Neural crest cell (in vitro differentiated cells): ENCODE measurements at places on chromosomes 2 and 18. TPM values are rescaled to one million over a fixed set of nuclear protein-coding genes. Genes with fewer than 3 reads are reported as not detected.

The ARHGAP25 gene
- 2.5 and 3.0 TPM in 2 replicates for total RNA-seq

The KCNE4 gene
- total RNA-seq, result 0.09 TPM in 1 of 2 replicates, not detected in the other

The PDE1A gene
- total RNA-seq, result 27.4 and 27.8 TPM in 2 replicates

- DNase-seq, result no peak
Measured at GRCh38 chr2:74831693-74832530, 2.0 kb upstream of the HK2 start.

DNA sequence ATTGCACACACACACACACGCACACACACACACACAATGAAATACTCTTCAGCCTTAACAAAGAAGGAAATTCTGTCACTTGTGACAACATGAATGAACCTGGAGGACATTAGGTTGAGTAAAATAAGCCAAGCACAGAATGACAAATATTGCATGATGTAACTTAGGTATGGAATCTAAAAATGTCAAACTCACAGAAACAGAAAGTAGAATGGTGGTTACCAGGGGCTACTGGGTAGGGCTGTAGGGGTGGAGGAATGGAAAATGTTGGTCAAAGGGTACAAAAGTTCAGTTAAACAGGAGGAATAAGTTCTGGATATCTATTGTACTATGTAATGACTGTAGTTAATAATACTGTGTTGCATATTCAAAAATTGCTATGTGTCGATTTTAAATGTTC is 29.5 kb downstream of the SCN2A start:
- DNase-seq, result no peak

DNA sequence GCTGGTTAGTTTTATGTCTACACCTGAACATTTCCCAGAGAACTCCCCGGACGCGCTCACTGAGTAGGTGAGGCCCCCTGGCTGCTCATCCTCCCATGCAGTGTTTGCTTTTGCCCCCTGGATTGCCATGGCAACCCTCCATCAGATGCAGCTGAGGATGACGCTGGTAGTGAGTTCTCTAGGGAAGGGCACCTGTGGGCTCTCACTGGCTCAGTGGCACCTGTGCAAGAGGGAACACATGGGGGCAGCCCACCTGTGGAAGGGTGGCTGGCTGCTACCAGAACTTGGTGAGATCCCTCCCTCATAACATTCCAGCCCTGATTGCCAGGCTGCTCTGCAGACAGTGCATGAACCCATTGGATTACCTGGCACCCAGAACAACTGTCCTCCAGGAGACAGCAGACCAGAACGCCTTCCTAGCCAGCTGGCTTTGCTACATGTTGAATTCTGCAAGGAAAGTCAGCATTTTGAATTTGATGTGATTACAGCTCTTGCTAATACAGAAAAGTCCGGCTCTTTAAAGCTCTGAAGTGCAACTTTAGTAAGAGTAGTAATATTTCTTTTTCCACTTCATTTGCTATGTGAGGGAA is 21.7 kb downstream of the COA5 start:
- no peak for DNase-seq

GRCh38 chr2:167946441-167946841 is 301.0 kb downstream of the STK39 start:
- DNase-seq, result no peak

- no peak for DNase-seq
Measured at GRCh38 chr2:171540437-171540836, 18.2 kb downstream of the CYBRD1 start.

The SERPINB11 gene
- not detected in 2 replicates for total RNA-seq

DNA sequence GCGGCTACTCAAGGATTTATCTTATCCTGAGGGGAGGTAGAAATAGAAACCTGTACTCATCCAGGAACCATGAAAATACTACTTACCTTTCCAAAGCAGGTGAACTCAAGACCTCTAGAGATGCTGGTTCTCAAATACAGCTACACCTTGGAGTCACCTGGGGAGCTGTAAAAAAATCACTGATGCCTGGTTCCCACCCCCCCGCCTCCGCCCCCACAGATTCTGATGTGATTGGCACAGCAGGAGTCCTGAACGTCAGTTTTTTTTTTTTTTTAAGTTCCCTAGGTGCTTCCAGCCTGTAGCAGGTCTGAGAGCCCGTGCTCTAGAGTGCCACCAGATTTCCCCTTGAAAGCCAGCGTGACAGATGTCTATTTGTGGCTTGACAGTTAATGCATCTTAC is 113.6 kb downstream of the MRO start:
- no peak for DNase-seq

The VAPA gene
- total RNA-seq, result 125 and 126 TPM in 2 replicates

- no peak for DNase-seq
Measured at GRCh38 chr18:61572871-61573270, 239.6 kb downstream of the CDH20 start.

- no peak for DNase-seq
Measured at GRCh38 chr2:42125841-42126594, 43.1 kb upstream of the EML4 start.

The CCL20 gene
- total RNA-seq, result not detected in 2 replicates

GRCh38 chr2:29293830-29294438 is 178.7 kb downstream of the CLIP4 start:
- DNase-seq, result peak; percentile 58

The KHK gene
- 10.0 and 10.6 TPM in 2 replicates for total RNA-seq

- no peak for DNase-seq
Measured at GRCh38 chr2:13414897-13415296, 698.2 kb downstream of the TRIB2 start.

GRCh38 chr2:128720080-128721022 is 401.7 kb upstream of the HS6ST1 start:
- no peak for DNase-seq

The MRPL53 gene
- 72.4 and 74.6 TPM in 2 replicates for total RNA-seq

The SLC40A1 gene
- total RNA-seq, result 2.0 and 2.6 TPM in 2 replicates

DNA sequence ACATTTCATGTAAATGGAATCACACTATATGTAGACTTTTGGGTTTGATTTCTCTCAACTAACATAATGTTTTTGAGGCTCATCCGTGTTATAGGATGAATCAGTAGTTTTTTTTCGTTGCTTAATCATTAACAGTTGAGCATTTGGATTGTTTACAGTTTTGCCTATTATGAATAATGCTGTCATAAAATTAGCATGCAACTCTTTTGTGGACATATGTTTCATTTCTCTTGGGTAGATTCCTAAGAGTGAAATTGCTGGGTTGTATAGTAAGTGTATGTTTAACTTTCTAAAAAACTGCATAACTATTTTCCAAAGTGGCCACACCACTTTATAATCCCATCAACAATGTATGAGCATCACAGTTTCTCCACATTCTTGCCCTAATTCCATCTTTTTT is 7.7 kb upstream of the RHBDD1 start:
- no peak for DNase-seq

DNA sequence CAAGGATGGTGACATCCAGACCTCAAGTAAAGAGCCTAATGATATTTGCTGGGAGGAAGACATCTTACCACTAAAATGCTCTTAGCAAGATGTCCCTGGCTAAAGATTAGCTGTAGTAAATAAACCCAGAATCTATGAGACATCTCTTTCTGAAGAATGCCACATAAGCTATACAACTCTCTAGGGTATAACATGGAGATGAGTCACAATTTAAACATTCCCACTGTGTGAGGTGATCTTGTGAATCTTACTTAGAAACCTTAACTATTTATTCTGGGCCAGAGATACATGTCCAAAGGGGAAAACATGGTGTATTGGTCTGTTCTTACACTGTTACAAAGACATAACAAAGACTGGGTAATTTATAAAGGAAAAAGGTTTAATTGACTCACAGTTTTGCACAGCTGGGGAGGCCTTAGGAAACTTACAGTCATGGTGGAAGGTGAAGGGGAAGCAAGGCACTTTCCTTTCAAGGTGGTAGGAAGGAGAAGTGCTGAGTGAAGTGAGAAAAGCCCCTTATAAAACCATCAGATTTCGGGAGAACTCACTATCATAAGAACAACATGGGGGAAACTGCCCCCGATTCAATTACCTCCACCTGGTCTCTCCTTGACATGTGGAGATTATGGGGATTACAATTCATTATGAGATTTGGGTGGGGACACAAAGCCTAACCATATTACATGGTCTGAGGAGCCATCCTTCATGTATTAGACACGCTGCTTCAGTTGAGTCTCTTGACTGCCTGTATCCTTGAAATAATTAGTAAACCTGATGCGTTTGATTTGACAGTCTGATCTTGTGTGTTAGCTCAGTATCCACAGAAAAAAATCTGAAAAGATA is 17.1 kb downstream of the KRCC1 start:
- DNase-seq, result no peak

The SLC16A14 gene
- total RNA-seq, result 13.0 and 14.2 TPM in 2 replicates

DNA sequence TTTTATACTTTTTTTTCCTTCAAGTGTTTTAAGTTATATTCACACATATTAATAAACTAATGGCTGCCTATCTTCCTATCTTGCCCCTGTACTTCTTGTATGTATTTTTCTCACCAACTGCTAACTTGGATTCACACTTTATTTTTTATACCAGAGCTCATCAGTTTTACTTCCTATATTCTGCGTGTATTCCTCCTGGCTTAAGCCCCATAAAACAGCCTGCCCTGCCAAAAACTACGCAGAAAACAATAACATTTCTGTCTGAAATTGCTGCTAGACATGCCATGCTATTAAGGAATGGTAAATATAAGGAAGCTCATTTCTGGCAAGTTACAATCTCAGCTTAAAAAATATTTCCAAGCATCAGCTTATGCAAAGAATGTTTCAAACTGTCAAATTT is 172.3 kb downstream of the UBE2E3 start:
- no peak for DNase-seq

- no peak for DNase-seq
Measured at GRCh38 chr2:177306550-177306949, 42.0 kb upstream of the NFE2L2 start.

- no peak for DNase-seq
Measured at GRCh38 chr2:147607379-147607778, 237.4 kb upstream of the ACVR2A start.

DNA sequence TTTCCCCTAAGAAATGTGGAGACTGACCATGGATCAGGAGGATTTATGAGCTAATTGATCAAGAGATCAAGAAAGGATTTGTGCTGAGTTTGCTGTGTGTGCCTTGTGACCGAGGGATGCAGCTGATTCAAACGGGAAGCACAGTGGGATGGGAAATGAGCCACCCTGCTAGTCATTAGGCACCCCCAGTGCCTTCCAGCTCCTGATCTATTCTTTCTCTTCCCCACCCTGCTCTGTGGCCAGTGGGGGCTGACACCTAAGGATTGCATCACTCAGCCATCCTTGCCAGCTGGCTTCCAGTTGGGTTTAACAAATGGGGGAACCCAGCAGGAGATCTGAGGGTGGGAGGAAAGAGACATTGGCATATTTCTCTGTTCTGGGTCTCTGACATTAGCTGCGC is 132.2 kb upstream of the CXCR4 start:
- DNase-seq, result no peak

- no peak for DNase-seq
Measured at GRCh38 chr2:241869087-241869961, at the start of gene RTP5. Gene RTP5, plus strand, starts transcription at chr2:241869729. Its CDS starts 28 bp downstream, at chr2:241869757.

GRCh38 chr2:241215421-241215820 is 26.9 kb downstream of the ANO7 start:
- DNase-seq, result no peak

The ANO7 gene
- 3.2 TPM in 2 replicates for total RNA-seq

- no peak for DNase-seq
Measured at GRCh38 chr2:110143982-110144381, 28.4 kb upstream of the MALL start.

DNA sequence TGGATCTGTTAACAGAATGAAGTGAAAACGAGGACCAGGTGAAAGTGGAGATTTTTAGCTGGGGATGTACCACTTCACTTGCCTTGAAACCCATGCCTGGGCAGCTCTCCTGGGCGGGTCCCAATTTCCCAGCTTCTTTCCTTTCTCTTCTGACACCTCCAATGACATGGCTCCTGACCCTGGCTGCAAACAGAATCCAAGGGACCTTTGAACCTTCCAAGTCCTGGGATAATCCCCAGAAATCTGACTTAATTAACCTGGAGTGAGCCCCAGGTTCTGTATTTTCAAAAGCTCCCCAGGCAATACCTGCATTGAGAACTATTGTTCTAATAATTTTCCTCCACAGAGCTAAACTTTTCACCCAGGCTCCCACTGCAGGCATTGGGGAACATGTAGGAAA is 495.9 kb downstream of the CNTNAP5 start:
- DNase-seq, result no peak

DNA sequence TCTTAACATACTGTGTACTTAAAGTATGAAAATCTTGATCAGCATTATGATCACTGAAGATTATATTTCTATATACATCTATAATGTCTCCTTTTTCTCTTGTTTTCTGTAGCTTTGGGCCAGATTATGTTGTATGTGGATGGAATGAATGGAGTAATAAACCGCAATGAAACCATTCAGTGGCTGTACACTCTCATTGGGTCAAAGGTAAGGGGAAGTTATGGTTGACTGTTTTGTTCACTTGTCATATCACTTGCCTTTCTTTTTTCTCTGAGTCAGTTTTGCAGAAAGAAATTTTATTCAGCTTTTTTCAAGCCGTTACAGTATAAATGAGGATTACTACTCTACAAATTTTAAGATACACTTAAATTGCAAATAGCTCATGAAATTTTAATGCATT is 252.5 kb downstream of the TPGS2 start:
- no peak for DNase-seq

DNA sequence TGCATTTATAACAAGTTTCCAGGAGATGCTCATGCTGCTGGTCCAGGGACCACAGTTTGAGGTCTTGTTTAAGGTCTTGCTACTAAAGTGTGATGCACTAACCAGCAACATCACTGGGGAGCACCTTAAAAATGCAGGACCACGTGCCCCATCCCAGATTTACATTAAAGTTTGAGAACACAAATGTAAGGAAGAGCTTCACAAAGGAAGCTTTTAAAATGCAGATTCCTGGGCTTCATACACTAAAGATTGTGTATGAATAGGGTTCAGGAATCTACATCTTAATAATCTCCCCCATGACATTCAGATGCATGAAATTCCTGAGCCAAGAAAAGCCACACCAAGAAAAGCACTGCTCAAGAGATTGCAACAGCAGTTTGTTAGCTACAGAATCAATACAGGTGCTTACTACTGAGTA is 235.3 kb upstream of the TANK start:
- DNase-seq, result no peak

DNA sequence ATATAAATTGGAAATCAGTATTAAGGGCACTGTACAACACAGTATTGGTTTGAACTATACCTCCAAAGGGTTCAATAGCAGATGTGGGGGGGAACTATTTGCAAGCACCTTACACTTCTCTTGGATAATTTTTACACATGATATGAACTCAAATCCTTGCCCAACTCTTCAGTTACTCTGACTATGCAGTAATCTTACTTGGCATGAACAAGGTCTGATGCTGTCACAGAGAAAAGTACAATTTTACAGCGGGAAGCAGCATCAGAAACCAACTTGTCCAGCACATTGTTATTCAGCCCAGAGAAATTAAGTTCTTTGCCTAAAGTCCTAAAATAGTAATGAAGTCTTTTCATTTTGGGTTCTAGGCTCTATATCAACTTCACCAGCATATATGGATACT is 98.2 kb downstream of the ZNF521 start:
- DNase-seq, result no peak

DNA sequence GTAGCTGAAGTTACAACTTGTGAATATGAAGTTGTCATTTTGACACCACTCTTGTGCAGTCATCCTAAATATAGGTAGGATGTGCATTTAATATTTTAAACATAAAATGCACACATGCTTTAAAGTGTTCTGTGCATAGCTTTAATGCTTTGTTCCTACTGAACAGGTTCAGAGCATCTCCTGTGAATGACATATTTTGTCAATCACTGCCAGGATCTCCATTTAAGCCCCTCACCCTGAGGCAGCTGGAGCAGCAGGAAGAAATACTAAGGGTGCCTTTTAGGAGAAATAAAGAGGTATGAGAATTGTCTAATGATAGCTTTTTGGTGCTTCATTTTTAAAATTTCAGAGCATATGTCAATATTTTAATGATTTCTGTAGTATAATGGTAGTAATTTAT is 14.7 kb downstream of the ERLEC1 start:
- DNase-seq, result no peak

The HOXD13 gene
- not detected in 2 replicates for total RNA-seq

The CRYGD gene
- total RNA-seq, result not detected in 2 replicates
